Lung microvascular endothelial cell (primary cell): ENCODE measurements at places on chromosomes 1 and 21. TPM values are rescaled to one million over a fixed set of nuclear protein-coding genes. Genes with fewer than 3 reads are reported as not detected.

DNA sequence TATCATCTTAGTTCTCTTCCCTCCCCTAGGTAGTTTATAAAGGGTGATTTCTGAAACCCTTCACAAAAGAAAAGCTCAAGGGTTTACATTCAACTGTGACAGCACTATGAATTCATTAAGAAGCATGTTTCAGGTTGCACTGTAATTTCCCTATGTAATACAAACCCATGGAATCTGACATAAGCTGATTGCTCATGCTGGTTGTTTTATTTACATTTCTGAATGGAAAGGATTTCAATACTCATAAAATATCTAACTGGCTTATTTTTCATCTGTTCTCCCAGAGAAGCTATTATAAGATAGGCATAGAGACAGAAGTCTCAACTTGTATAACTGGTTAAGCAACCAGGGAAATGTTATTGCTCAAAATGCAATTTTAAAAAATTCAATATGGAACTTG lies 20.5 kb downstream of the WNT2B start:
- DNase-seq = no peak

- no peak for DNase-seq
Observed at GRCh38 chr1:45522324-45523104, 830 bp upstream of the PRDX1 start.

- no peak for DNase-seq
Observed at GRCh38 chr1:208182880-208183645, 61.1 kb downstream of the PLXNA2 start.

GRCh38 chr1:62294261-62294660 lies 25.0 kb downstream of the KANK4 start:
- DNase-seq = peak; percentile 8

- DNase-seq = no peak
Observed at GRCh38 chr1:165011991-165012531, 344.5 kb downstream of the LMX1A start.

- no peak for DNase-seq
Observed at GRCh38 chr1:188194916-188195315, 1366.2 kb downstream of the PLA2G4A start.

- DNase-seq = no peak
Observed at GRCh38 chr21:32140604-32141317, 138.1 kb downstream of the MIS18A start.

GRCh38 chr1:57623039-57623790 lies 199.4 kb upstream of the DAB1 start:
- DNase-seq = peak; percentile 32

DNA sequence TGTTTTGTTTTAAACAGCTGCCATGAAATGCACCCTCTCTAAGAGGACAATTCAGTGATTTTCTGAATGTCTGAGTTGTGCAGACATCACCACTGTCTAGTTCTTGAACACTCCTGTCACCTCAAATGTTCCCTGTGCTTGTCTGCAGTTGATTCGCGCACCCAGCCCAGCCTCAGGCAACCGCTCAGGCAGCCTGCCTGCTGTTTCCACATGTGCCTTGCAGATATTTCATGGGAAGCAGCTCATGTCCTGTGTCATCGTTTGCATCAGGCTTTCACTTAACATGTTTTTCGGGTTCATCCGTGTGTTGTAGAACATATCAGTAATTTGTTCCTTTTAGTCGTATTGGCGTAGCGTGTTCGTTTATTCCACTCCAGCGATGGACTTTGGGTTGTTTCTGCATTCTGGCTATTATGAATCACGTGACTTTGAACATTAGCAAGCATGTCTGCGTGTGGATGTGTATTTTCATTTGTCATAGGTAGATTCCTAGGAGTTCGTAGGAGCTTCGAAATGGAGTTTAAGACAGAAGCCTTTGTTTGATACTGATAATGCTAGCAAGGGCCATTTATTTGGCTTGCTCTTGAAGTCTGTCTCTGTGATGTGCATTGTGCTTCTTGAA lies 12.1 kb downstream of the ADARB1 start:
- DNase-seq = no peak

DNA sequence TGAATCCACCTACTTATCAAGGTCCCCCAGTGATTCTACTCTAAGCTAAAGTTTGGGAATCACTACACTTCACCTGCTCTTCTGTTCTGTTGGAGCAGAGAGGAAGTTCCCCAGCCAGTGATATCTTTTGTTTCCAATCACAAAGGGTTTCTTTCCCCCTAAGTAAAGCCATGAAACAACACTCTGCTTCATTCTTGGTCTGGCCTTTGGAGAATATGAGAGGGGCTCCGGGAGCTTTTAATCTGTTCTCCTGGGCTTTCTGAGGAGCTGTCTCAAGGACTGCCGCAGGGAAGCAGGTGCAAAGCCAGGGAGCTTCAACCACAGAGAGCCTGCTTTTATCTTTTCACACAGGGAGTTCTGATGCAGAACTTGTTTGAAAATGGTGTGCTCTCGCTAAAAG lies 10.1 kb upstream of the SLAMF9 start:
- DNase-seq = no peak

DNA sequence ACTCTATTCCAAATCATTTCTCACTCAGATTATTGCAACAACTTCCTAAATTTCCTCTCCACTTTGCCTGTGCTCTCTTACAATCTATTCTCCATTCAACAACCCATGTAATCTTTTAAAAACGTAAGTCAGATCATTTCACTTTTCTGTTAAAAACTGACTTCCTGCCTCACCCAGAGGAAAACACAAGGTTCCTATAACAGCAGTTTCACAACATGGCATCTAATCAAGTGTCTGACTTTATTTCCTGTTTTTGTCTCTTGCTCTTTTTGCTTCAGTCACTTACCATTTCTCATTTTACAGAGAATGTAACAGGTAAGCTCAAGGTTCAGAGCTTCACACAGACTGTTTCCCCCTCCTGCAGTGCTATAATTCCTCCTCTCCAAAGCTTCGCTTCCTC lies 560.7 kb downstream of the LRRIQ3 start:
- peak; percentile 1 for DNase-seq

DNA sequence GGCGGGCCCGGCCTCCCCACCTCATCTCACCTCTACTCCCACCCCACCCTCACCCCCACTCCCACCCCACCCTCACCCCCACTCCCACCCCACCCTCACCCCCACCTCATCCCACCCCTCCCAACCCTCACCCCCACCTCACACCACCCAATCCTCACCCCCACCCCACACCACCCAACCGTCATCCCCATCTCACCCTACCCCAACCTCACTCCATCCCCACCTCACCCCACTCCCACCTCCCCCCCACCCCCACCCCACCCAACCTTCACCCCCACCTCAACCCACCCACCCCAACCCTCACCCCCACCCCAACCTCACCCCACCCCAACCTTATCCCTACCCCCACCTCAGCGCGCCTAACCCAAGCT lies 13.4 kb downstream of the A3GALT2 start:
- no peak for DNase-seq

DNA sequence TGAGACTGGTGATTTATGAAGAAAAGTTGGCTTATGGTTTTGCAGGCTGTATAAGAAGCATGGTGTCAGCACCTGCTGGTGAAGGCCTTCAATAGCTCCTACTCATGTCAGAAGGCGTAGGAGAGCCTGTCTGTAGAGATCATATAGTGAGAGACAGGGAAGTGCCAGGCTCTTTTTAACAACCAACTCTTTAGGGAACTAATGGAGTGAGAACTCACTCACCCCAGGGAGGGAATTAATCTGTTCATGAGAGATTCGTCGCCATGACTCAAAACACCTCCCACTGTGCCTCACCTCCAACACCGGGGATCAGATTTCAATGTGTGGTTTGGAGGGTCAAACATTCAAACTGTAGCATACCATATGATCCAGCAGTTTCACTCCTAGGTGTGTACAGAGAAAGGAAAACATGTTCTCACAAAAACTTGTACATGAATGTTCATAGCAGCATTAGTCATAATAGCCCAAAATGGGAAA lies 72.6 kb downstream of the TTC3 start:
- no peak for DNase-seq

- peak; percentile 36 for DNase-seq
Observed at GRCh38 chr1:58896246-58897183, 112.7 kb upstream of the JUN start.

GRCh38 chr1:5525597-5526384 lies 466.4 kb downstream of the NPHP4 start:
- no peak for DNase-seq

- DNase-seq = no peak
Observed at GRCh38 chr1:156815307-156815826, 1.3 kb downstream of the SH2D2A start.

- DNase-seq = peak; percentile 39
Observed at GRCh38 chr1:151612501-151613281, 841 bp downstream of the SNX27 start.

DNA sequence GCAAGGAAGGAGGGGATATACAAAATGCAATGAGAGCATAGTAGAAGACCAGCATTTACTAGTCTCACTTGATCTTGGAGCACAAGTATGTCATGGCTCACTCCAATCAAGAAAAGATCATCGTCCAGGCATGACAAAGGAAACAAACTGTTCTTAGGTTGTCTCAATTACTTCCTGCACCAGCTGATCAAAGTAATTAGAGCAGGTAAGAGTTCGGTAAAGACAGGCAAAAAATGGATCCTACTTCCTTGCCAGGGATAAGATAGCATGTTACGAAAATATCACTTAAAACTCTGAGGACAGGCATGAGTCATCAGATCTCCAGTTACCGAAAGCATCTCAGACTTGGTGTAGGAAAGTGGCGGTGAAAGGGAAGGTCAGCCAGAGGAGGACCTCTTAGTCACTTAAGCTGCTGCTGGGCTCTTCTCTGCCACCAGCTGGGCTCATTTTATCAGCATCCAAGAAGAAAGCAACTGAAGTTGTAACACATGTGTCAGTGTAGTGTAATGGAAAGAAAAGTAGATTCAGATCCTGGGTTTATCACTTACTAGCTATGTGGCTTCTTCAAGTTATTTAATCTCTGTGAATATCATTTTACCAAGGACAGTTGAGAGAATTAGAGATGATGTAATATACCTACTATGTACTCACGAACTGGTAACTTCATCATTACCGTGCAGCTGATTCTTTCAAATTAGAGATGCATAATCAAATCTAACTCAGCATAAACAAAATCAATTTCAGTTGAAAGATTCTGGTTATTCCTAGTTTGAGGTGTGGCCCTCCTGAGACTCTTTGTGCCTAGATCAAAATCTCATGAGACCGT lies 46.8 kb downstream of the XCL1 start:
- no peak for DNase-seq

BMP8B gene
- under 0.01 and 0.20 TPM in 2 replicates for total RNA-seq

UBE2J2 gene
- total RNA-seq = 28.1 and 34.9 TPM in 2 replicates

PLPPR4 gene
- under 0.01 TPM in 1 of 2 replicates, not detected in the other for total RNA-seq

TBX19 gene
- 0.22 and 0.60 TPM in 2 replicates for total RNA-seq

TDRD10 gene
- total RNA-seq = 3.5 and 5.0 TPM in 2 replicates

OR2L5 gene
- total RNA-seq = not detected in 2 replicates

LGR6 gene
- not detected in 2 replicates for total RNA-seq

TSSK3 gene
- total RNA-seq = not detected in 2 replicates

LMOD1 gene
- not detected in 2 replicates for total RNA-seq
